ENCODE measurements at places on chromosomes 7 and 10. TPM values are rescaled to one million over a fixed set of nuclear protein-coding genes. Genes with fewer than 3 reads are reported as not detected.

The PTPRZ1 gene
- 9.8 TPM for total RNA-seq

The BNIP3 gene
- total RNA-seq = 47.0 TPM

The ASZ1 gene
- total RNA-seq = not detected

The HOXA11 gene
- 0.84 TPM for total RNA-seq

The LIPN gene
- not detected for total RNA-seq

The LLCFC1 gene
- total RNA-seq = not detected

The CCM2 gene
- 35.1 TPM for total RNA-seq

The EEF1AKMT2 gene
- 18.6 TPM for total RNA-seq

Measured in MCF 10A (cell line).